ENCODE measurements at places on chromosomes 4 and X. TPM values are rescaled to one million over a fixed set of nuclear protein-coding genes. Genes with fewer than 3 reads are reported as not detected.

Gene GLOD5
- not detected for total RNA-seq

Gene NWD2
- not detected for total RNA-seq

Gene MND1
- total RNA-seq = 12.3 TPM

Gene PPM1K
- 0.85 TPM for total RNA-seq

Gene GPR34
- 0.06 TPM for total RNA-seq

Gene SCFD2
- 8.0 TPM for total RNA-seq

Gene PDZD4
- total RNA-seq = 2.7 TPM

Gene MAGEB2
- not detected for total RNA-seq

Gene XG
- not detected for total RNA-seq

Gene WNK3
- total RNA-seq = not detected

Gene MAGEC2
- not detected for total RNA-seq

Gene RAB40A
- total RNA-seq = not detected

Gene NSUN7
- total RNA-seq = 0.46 TPM

Gene ODAM
- total RNA-seq = not detected

Gene ENPP6
- total RNA-seq = not detected

Gene HUWE1
- total RNA-seq = 72.0 TPM

Gene OTUD6A
- total RNA-seq = not detected

Gene RTL3
- total RNA-seq = not detected

Gene ZNF718
- 0.58 TPM for total RNA-seq

Gene CT45A10
- 0.29 TPM for total RNA-seq

Gene RS1
- not detected for total RNA-seq

Gene ZFP92
- total RNA-seq = 0.73 TPM

Gene PCYT1B
- not detected for total RNA-seq

Gene TMEM150C
- total RNA-seq = 1.3 TPM

Gene SPANXB1
- 4.0 TPM for total RNA-seq

Gene NDNF
- not detected for total RNA-seq

Gene SPANXA1
- not detected for total RNA-seq

Gene F9
- total RNA-seq = not detected

Gene SULT1B1
- not detected for total RNA-seq

Gene STOX2
- total RNA-seq = 2.1 TPM

Gene STATH
- not detected for total RNA-seq

Gene CXorf49
- total RNA-seq = not detected

Gene HOPX
- not detected for total RNA-seq

Gene RNF212
- 1.2 TPM for total RNA-seq

Gene HSFX1
- total RNA-seq = 0.50 TPM

Gene SLC10A4
- 8.0 TPM for total RNA-seq

Gene ASB12
- total RNA-seq = not detected

Gene ZMAT1
- 0.06 TPM for total RNA-seq

Gene NAA11
- not detected for total RNA-seq

Gene CT45A3
- total RNA-seq = not detected

Gene PIR
- 49.8 TPM for total RNA-seq

Gene ATP7A
- 3.5 TPM for total RNA-seq

Gene ZNF630
- 0.10 TPM for total RNA-seq

Gene PABPC5
- 0.03 TPM for total RNA-seq

Gene YIPF6
- 33.6 TPM for total RNA-seq

Gene PSAPL1
- total RNA-seq = 0.09 TPM

Gene RADX
- total RNA-seq = 0.06 TPM

Gene RBMXL3
- total RNA-seq = not detected

Gene AMTN
- 0.09 TPM for total RNA-seq

Gene UGT8
- total RNA-seq = 0.13 TPM

Gene GPC4
- not detected for total RNA-seq

Gene TMPRSS11E
- total RNA-seq = not detected

Gene TMEM35A
- total RNA-seq = not detected

Gene RRH
- not detected for total RNA-seq

Gene CLNK
- total RNA-seq = not detected
